Hematopoietic multipotent progenitor cell treated with erythropoietin and hydrocortisone succinate and interleukin-3 and kit ligand, for 4 days (in vitro differentiated cells): ENCODE measurements at places on chromosomes 7 and 10.
A peak's percentile ranks its signal among the peaks of the same experiment; 100 is the strongest.

DNA sequence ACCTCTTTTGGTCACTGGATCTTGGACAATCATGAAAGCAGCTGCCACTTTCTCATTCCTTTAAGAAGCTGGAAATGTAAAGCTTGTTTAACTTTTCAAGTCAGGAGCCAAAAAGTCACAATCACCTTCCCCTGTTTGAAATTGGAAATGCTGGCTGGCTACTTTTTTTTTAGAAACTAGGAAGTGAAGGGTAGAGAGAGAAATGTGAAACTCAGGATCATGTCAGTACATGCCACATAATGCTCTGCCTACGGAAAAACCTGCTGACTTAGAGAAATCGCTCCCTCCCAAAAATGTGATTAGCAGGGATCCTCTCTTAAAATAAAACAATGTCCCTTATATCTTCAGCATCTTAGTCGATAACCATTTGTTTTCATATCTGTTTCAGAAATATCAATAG is 188.4 kb upstream of the C7orf33 start:
- no peak for DNase-seq

GRCh38 chr7:71334541-71334940 is 202.6 kb downstream of the GALNT17 start:
- DNase-seq: no peak

- DNase-seq: no peak
Measured at GRCh38 chr7:79761876-79762429, 308.5 kb upstream of the MAGI2 start.

DNA sequence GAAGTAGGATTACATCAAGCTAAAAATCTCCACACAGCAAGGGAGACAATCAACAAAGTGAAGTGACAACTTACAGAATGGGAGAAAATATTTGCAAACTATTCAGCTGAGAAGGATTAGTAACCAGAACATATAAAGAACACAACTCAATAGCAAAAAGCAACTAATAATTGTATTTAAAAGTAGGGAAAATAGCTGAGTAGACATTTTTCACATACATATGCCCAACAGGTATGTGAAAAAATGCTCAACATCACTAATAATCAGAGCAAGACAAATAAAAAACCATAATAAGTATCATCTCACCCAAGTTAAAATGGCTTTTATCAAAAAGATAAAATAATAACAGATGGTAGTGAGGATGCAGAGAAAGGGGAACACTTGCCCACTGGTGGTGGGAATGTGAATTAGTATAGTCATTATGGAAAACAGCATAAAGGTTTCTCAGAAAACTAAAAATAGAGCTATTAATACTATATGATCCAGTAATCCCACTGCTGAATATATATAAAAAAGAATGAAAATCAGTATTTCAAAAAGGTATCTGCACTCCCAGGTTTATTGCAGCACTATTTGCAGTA is 784.5 kb upstream of the C7orf33 start:
- DNase-seq: no peak

DNA sequence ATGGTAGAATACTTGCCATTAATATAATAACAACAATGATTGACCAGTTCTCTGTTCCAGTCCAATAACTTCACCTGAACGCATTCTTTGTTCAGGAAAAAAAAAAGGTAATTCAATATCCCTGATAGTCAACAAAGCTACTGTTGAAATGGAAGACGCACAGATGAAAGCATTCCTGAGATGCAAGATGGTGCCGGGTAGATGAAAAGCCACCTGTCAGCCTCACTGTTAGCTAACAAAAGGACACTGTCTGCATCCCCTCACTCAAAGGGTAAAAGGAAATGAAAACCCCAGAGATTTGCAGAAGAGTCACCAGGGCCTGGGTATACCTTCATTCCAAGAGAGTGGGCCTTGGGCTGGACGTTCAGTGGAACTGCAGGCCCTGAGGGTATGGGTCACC is 357.4 kb downstream of the PLXNA4 start:
- no peak for DNase-seq

- DNase-seq: no peak
Measured at GRCh38 chr7:14381936-14382335, 392.5 kb upstream of the ETV1 start.

- DNase-seq: peak; percentile 55
Measured at GRCh38 chr10:29239569-29240472, 49.0 kb upstream of the LYZL1 start.
